ENCODE measurements at places on chromosomes 7 and 10.

GRCh38 chr7:107108793-107109371, 59.9 kb upstream of the HBP1 start:
- no peak for DNase-seq

DNA sequence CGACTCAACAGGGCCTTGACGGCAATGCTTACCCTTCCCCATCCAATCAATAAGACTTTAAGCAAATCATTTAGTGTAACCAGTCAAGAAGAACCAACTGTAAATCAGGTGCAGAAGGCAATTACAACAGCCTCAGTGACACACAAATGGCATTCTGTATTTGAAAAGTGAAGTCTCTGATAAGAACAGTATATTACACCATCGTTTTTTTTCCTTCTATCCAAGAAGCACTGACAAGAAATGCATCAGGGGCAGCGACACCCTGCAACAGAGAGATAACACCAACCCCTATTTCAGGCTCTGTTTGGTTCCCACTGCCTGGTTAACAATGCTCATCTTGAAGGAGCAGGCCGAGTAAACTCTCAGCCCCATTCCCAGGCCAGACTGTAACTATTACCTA, 204.0 kb upstream of the AOAH start:
- no peak for DNase-seq

DNA sequence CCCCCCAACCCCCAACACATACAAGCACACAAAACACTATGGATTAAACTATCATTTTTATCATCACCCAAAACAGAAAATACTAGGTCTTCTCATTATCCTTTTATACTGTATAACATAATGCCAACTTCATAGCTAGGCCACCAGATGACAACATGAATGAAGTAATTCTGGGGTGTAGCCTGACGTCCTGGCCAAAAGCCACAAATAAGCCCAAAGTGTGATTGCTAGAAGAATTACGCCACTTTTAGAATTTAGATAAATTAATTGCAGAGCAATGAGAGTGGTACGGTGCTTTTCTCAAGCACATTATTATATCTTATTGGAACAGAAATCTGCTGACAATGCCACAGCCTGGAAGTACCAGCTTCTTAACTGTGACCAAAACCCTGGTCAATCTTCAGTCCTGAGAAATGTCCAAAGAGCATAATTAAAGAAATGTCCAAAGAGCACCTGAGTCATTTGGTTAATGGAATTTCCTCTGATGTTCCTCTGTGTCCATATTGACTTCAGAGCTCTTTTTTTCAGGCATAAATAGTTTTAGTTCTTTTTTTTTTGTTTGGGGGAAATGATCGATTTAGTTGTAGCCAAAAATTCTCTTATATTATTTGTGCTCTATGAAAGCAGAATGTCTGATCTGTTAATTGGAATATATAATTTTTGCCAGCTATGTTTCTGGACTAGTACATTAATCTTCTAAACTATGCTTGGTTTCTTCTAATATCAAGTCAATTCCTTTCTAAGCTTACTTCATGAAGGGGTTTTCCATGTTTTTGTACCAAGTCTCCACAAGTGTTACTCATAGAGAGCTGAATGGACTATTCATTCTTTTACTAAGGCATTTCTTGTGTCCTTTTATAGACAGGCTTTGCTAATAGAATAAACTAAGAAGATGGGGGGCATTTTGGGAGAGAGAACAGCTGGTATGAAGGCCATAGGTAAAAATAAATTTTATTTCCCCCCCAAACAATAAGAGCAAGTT, 233.4 kb upstream of the SLC26A5 start:
- no peak for DNase-seq

DNA sequence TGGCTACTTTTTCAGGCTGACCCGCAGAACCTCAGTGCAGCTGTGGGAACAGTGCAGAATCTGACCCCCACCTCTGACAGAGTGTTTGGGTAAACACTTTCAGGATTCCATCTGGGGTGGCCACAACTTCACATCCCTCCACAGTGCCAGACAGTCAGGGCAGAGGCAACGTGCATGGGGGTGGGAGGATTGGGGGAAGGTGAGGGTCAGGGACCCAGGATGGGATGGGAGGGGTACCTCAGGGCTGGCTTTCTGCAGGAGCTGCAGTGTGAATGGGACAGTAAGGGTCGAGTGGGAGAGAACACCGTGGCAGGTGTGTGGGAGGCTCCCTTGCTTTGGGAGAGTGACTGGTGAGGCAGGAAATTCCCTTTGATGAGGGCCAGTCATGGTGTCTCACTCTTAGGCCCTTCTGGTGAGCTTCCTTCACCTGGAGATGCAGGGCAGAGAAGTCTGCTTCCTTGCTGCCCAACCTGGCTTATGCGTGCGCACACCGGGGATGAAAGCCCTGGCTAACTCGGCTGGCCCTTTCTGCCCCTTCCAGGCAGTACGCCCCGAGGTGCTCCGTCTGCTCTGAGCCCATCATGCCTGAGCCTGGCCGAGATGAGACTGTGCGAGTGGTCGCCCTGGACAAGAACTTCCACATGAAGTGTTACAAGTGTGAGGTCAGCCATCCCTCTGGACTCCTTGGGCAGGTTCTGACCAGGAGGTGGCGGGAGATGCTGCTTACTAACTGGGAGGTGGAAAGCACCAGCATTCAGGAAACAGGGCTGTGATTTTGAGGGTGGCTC, 8.4 kb downstream of the ZYX start:
- DNase-seq = no peak

DNA sequence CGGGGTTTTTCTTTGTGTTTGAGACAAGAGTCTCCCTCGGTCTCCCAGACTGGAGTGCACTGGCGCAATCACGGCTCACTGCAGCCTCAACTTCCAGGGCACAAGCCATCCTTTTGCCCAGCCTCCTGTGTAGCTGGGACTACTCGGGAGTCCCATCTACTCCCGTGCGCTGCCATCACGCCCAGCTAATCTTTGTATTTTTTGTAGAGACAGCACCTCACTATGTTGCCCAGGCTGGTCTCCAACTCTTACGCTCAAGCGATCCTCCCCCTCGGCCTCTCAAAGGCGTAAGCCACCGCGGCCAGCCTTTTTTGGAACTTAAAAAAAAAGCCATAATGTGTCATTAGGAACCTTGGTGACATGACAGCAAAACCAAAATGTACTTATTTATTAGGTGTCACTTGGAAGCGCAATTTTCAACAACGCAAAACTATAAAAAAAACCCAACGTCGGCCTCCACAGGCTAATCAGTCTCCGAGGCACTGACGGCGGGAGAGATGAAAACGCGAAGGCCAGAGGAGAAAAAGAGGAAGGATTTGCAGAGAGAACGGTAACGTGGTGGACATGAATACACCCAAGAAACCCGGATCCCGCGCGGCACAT, 911 bp upstream of the HNRNPH3 start:
- DNase-seq = no peak

DNA sequence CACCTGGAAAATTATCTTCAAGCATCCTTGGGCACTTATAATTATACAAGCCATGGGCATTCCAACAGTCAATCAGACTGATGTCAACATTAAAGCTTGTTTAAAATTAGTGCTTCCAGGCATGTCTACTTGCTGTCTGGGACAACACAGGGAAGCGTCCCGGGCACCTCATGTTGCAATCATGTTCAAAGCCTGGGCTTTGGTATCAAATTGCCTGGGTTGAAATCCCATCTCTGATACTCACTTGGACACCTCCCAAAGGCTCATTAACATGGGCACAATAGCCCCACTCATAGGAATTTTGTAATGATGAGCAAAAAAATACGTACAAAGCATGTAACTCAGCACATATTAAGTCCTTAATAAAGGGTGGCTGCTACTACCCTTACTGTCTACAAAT, 14.4 kb downstream of the AIFM2 start:
- DNase-seq = no peak
